ENCODE measurements at places on chromosomes 2 and 18.

GRCh38 chr2:220707261-220707660 lies 864.8 kb downstream of the EPHA4 start:
- DNase-seq: no peak

- DNase-seq: peak; percentile 70
These were observed 1046.0 kb upstream of the TMEFF2 start for GRCh38 chr2:193240752-193241151.

GRCh38 chr18:46950064-46950656 lies 32.8 kb downstream of the KATNAL2 start:
- DNase-seq: peak; percentile 38

DNA sequence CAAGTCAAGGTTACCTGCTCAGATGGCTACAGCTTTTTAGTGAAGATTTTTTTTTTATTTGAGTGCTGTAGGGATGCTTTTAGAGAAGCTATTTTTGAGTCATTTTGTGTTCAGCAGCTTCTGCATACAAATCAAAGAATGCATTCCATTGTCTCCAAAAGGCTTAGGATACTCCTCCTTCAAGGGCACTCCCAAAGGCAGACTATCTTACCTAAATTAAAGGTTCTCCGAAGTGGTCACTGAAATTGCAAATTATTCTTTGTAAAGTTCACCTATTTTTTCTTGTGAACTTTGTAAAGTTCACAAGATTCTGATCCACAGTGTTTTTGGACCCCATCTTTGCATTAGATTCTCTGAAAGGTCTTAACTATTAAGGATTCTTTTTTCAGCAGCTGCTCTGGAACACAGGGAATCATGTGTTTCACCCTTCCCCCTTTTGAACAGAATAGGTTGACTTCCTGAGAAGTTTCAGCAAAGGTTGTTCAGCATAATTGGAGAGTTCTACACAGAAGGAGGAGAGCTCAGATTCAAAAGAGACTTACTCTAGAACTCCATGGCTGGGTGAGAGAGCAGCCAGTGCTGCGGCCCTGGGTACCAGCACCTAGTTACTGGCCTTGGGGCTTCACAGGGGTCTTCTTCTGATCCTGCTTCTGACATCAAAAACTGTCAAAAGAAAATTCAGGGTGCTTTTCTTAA lies 14.5 kb downstream of the CLIP4 start:
- no peak for DNase-seq

GRCh38 chr2:30948130-30948529 lies 140.9 kb upstream of the CAPN13 start:
- DNase-seq: no peak
